ENCODE measurements at places on chromosomes 3 and 15.

DNA sequence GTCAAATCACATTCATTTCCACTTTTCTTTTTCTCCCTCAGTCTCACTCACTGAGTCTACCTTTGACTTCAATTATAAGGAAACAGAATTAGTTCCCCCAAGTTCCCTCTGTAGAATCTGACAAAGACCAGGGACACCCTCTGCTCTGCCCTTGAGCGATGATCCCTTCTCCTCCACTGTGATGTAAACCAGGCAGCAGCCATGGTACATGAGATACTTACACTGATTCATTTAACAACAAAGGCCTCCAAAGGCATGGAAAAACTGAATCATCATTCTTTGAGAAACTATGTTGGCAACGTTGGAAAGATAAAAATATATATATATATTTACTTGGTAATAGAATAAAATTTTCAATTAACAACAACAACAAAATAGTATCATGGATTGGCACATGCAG is 84.1 kb downstream of the P3H2 start:
- peak; percentile 27 for ATAC-seq

DNA sequence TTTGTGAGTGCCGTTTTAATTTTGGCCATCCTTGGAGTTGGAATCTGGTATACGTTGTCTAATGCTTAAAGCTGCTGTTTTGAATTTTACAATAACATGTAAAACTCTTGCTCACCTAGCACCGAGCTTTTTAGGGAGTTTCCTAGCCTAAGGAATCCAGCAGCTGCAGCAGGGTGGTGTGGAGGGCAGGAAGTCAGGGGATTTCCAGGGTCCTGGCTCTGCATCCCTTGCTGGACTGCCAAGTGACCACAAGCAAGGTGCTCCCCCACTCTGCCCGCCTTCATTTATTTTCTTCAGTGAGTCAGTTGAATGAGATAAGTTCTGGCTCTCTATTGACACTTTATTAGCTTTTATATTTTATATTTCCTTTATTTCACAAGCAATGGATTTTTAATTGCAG is 113.7 kb downstream of the ATG7 start:
- ATAC-seq, result peak; percentile 52

DNA sequence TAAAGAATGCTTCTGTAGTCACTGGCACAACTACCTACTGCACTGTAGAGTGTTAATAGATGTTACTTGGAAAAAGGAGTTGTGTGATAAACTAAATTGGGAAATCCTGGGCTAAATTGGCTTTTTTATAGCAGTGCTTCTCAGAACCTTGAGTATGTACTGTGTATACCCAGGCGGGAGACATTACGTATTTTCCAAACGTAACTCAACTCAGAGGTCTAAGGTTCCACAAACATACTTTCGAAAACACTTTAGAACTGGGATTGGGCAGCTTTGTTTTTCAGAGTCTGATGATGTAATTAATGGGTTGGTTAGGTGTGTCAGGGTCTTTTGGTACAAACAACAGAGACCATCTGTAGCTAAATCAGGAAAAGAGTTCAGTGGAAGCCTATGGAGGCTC is 53.5 kb upstream of the CHST2 start:
- ATAC-seq, result no peak

- no peak for ATAC-seq
These were observed 16.5 kb downstream of the PIF1 start for GRCh38 chr15:64808785-64809453.

GRCh38 chr3:170475092-170475685 is 56.5 kb downstream of the CLDN11 start:
- peak; percentile 21 for ATAC-seq

DNA sequence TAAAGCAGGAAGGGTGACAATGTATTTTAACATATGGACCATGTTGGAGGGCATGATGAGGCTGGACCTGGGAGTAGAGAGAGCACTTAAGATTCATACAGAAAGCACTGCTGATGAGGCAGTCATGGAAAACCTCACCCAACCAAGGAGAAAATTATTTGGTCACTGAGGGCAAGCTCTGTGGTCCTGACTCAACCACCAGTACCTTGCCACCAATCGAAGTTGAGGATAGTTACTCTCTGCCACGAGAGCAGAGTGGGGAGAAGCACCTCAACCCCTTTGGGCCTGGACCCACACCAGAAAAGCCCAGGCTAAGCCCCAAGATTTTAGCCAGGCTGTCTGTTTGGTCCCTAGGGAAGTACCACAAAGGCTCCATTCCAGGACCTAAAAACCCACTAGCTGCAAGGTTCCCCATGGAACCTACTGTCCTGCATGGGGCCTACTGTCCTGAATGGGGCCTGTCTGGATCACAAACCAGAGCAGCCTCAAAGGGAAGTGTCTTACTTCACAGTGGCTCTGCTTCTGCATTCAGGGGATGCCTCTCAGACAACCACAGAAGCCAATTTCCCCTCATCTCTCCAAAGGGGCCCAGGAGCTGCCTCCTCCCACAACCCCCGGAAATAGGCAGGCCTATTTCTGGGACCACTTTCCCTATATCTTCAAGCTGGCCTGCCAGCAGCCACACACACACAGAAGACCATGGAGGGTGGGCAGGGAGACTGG is 4.2 kb downstream of the CCDC71 start:
- no peak for ATAC-seq

GRCh38 chr3:54714035-54714434 is 213.8 kb downstream of the LRTM1 start:
- no peak for ATAC-seq

DNA sequence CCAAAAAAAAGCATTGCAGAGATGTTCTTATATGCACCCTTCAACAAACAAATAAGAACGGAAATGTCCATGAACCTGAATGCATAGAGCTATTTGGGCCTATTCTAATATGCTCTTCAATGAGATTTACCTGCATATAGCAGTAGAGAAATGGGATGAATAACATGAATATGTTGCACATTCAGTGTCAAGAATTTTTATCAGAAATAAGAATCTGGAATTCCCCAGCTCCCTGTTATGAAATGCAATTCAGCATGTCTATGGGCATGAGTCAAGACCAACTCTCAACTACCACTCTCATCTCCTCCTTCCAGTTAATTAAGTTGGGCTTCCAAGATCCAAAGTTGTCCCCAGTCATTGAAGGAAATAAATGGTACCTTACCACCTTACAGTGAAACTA is 133.7 kb upstream of the ALCAM start:
- no peak for ATAC-seq

DNA sequence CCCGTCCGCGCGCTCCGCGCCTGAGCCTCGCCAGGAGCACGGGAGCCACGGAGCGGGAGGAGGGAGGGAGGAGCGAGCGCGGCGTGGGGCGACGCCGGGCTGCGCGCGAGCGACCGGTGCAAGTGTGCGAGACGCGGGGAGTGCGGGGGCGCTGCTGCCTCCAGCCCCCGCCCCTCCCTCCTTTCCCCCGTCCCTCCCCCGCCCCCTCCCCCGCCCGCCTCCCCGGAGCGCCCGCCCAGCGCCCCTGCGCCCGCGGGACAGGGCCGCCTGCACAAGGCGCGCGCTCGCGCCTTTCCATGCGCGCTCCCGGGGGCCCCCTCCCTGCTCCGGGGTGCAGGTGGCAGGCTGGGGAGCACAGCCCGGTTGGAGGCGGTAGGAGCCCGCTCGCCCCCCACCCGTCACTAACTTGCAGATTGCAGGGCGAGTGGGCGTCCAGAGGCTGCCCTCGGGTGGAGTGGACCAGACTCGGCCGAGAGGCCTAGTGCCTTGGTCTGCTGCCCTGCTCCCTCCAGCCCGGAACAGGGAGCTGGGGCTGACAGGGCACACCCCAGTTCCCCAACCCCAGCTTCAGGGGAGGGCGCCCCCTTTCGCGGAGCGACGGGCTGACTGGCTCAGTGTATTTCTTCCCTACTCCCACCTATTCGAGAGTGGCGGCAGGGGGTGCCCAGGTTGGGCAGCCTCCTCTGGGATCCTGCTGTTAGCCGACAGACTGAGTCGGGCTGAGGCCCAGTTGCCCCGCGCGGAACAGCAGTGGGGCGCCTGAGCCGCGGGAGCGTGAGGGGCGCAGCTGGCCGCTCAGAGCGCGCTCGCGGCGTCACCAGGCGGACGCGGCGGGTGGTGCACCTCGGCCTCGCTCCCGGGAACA is at the start of gene WNT7A:
WNT7A (minus strand) TSS at position 126 of the 865 bp plus-strand sequence. CDS start 255 bp downstream, outside the sequence.
- peak; percentile 78 for ATAC-seq

Measured in SK-N-SH treated with all-trans-retinoic acid at 6 μM for 48 hours (cell line).